ENCODE measurements at places on chromosomes 12 and 14.

- DNase-seq = no peak
Observed at GRCh38 chr12:120865098-120865497, 39.1 kb downstream of the SPPL3 start.

DNA sequence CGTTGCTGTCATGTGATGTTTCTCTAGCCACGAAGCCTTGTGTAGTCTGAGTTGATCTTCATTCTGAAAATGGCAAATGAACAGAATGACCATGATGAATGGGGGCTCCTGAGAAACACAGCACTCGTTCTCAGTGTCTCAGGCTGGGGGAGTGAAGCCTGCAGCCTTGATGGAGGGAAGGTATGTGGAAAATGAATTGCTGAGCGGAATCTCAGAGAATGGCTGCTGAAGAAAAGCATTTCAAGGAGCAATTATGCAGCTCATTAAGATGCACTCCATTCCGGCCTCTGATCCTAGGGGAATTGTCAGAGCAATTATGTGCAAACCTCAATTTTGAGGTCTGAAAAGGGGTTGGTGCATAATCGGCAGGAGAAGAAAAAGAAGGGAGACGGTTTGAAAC is 167.1 kb downstream of the CHST11 start:
- DNase-seq = no peak

DNA sequence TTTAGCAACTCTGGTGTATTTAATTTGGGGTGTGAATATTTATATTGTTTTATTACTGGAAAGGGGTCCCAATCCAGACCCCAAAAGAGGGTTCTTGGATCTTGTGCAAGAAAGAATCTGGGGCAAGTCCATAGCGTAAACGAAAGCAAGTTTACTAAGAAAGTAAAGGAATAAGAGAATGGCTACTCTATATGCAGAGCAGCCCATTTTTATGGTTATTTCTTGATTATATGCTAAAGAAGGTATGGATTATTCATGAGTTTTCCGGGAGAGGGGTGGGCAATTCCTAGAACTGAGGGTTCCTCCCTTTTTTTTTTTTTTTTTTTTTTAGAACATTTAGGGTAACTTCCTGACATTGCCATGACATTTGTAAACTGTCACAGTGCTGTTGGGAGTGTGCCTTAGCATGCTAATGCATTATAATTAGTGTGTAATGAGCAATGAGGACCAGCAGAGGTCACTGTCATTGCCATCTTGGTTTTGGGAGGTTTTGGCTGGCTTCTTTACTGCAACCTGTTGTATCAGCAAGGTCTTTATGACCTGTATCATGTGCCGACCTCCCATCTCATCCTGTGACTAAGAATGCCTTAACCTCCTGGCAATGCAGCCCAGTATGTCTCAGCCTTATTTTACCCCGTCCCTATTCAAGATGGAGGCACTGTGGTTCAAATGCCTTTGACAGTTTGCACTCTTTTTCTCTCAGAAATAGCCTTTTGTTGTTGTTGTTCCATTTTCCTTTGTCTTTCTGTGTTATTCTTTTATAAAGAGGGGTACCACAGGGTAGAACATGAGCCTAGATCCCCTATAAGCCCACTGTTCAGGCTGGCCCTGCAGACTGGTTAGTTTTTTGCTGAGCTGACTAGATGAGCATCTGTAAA is 75.5 kb upstream of the DCD start:
- DNase-seq = no peak

DNA sequence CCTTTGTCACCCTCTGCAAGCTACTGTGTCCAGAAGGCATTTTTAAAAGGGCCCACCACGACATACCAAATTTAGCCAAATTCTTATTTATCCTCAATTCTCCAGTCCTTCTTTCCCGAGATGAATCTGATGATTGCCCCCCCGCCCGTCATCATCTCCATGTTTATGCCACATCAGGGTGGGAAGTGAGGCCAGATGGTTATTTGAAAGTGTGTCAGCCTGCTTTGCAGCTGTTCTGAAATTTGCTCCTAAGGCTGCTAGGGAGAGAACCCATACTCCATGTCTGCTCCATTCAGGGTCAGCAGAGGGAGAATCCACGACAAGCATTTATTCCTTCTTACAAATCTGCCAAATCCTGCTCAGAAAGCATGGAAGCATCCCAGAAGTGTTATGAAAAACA is 337.8 kb downstream of the ADAMTS20 start:
- no peak for DNase-seq

- DNase-seq = no peak
Observed at GRCh38 chr12:108647585-108648287, 14.0 kb upstream of the SELPLG start.

DNA sequence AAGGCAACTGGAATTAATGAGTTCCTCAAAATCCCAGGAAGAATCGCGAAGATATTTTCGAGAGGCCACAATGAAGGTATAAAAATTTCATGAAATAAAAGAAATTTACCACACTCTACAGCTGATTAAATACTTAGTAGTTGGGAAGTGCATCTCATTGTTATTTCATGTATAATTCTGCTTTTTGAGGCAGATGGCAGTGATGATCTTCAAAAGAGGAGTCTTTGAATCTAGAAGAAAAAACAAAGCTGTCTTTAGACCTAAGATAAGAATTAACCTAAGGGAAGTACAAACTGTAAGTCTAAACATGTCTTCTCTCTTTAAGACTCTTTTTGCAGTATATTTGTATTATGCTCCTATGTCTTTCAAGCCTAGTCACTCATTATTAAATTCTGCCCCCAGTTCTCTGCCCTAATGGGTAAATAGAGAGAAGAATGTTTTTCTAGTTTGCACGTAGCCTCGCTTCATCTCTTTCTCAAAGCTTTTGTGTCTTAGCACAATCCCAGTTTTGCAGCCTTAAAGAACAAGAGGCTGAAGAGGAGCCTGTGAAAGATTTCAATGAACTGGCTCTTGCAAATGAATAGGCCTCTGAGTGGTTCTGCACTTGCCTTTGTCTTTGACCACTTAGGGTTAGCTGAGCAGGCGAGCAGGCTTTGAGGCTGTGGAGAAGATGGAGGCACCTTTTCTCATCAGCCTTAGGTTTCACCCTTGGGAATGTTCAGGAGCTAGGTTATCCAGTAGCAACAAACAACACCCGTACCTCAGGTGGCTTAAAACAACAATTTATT is 32.7 kb downstream of the CFAP54 start:
- no peak for DNase-seq

GRCh38 chr12:106101803-106102202 is 37.0 kb downstream of the NUAK1 start:
- DNase-seq = no peak

DNA sequence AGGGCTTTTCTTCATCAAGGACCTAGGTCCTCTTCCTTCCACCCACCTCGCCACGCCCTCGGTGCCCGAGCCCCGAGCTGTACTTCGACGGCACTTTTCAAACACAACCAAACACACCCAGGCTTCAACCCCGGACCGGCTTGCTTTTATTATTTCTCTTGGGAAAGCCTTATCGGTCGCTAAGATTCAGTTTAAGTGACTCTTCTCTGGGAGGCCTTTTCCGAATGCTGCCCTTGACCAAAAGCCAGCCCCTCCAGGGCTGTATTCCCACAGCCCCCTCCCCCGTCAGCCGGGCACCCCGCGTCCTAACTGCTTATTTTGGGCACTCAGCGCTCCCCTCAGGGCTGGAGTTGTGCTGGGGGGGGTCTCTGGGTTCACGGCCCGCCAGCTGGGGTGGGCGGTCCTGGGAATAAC is 644 bp upstream of the PPP4R4 start:
- no peak for DNase-seq

DNA sequence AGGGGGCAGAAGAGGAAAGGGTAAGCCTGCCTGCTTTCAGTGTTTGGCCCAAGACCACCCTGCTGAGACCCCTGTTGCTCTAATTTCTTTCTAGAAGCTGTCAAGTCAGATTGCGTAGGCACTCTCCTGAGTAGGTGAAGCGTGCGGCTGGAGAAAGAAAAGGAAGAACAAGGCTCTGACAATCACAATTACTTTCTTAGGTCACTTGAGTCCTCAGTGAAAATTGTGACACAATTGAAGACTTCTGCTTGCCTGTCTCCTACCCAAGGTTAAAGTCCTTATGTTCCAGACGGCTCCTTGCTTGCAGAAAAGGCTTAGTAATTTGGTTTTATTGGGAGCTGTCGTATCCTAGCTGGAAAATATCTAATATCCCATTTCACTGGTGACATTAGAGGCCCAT is 721 bp upstream of the CTSG start:
- no peak for DNase-seq

- DNase-seq = no peak
Observed at GRCh38 chr12:103673891-103674375, 86.9 kb downstream of the STAB2 start.

- DNase-seq = no peak
Observed at GRCh38 chr12:26697217-26697616, 135.8 kb downstream of the ITPR2 start.

DNA sequence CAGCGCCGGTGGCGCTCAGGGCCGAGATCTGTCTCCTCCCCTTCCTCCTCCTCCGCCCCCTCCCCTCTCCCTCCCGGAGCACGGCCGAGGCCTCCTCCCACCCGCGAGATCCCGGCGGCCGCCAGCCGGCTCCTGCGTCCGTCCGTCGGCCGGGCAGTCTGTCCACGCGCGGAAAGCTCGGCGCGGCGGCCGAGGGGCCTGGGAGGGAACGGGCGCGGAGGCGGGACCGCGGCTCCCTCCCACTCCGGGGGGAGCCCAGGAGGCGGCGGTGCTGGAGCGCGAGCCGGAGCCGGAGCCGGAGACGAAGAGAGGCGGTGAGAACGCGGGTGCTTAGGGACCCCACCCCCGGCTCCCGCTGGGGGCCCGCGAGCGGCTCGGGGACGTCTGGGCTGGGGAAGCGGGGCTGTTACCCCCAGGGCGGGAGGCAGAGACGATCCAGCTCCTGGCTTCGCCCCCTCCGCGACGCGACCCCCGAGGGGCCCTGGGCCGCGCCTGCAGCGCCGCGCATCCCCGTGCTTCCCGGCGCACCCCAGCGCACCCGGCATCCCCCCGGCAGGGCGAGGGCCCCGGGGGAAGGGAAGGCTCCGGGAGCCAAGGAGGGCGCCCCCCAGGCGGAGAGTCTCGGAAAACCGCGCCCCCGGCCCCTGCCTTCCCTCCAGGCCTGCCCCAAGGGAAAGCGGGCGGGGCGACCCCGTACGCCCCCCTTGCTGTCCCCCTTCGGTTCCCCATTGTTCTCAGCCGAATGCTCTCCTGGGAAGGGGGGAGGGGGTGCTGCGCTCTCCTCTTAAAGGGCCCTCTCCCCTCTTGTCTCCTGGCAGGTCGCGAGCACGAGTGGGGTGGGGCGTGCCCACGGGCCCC is at the start of gene DTX1:
Gene DTX1, plus strand, starts transcription at position 100 of the 858 bp plus-strand sequence. CDS start 1,463 bp downstream, outside the sequence.
- DNase-seq = no peak

DNA sequence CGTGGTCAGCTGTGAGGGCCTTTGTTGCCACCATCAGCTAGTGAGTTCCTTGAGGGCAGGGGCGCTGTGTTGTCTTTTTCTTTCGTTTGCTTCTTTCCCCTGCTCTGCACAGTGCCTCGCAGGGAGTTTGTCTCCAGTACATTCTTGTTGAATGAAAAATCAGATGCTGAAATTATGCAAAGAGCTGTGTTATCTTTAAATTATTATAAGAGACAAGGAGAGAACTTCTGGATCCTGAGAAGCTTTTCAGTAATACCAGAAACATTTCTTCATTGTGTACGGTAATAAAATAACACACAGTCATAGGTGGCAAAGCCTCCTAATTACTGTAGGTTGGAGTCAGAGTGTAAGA is 14.9 kb downstream of the EML1 start:
- DNase-seq = no peak

DNA sequence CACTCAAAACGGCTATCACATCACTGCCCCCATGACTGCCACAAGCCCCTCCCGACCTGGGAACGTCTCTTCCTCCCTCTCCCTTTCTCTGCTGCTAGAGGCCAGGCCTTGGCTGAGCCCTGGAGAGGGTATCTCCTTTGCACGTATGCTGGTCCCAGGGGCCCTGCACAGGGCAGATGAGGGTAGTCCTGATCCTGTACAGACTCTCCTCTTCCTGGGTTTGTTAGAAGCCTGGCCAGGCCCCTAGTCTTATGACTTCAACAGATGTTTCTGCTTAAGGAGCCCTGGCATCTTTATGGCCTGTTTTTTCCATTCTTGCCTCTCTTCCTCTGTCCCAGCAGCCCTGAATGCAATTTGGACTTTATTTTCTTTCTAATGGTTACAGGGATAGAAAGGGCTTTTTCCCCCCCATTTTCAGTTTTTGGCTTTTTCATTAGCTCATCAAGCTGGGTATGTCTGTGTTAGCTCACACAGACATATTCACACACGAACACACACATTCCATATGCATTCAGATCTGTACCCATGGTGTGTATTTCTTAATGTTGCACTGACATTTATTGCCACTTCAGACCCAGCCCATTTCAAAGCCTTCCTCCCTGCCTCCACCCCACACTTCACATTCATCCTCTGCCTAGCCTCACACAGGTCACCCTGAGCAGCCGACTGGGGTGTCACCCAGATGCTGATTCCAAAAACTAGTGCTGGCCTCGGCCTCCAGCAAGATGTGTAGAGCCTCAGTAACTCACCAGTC is 203.2 kb downstream of the ZFP36L1 start:
- DNase-seq = no peak

DNA sequence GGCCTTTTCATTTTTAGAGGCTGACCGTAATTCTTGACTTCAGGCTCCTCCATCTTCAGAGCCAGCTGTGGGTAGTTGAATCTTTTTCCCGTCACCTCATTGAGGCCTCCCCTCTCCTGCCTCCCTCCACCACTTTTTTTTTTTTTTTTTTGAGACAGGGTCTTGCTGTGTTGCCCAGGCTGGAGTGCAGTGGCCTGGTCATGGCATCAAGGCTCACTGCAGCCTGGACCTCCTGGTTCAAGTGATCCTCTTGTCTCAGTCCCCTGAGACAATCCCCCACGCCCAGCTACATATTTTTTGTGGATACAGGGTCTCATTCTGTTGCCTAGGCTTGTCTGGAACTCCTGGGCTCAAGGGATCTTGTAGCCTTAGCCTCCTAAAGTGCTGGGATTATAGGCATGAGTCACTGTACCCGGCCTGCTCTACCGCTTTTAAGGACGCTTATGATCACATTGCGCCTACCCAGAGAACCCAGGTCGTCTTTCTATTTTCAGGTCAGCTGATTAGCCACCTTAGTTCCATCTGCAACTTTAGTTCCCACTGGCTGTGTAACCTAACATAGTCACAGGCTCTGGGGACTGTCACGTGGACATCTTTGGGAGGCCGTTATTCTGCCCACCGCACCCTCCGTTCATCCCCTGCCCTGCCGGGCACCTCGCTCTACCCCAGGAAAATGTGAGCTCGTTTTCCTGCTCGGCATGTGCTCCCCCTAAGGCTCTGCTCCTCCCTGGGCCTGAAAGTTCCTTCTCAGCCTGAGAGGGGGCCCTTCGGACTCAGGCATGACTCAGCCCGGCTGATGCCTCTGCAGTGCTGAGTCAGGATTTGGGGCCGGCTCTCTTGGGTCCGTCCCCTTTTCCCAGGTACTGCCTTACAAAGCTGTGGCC is 13.4 kb downstream of the TNFAIP2 start:
- DNase-seq = no peak

DNA sequence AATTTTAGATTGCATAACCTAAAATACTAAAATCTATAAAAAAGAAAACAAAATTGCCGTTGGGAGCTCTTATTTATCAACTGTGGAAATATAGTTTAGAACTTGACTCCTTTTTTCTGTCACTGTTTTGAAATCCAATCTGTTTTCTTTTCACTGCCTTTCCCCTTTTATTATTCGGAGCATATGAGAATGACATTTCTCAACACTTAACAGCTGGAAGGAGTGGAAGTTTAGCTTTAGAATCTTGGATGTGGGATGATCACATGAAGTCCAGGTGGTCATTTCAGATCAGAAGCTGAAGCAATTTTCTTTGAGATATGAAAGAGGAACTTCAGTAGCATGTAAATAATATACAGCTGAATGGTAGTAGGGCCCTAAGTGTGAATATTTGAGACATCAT is 16.7 kb downstream of the TRHDE start:
- DNase-seq = no peak

GRCh38 chr14:75044322-75044721 is 6.9 kb downstream of the MLH3 start:
- DNase-seq = no peak

GRCh38 chr14:77177702-77178101 is 3.9 kb upstream of the TMEM63C start:
- no peak for DNase-seq
